ENCODE measurements at places on chromosomes 5 and 9.

- no peak for DNase-seq
These were observed 2.3 kb upstream of the SLC23A1 start for GRCh38 chr5:139385061-139386049.

GRCh38 chr5:157761690-157762621, 18.4 kb downstream of the LSM11 start:
- peak; percentile 83 for DNase-seq

DNA sequence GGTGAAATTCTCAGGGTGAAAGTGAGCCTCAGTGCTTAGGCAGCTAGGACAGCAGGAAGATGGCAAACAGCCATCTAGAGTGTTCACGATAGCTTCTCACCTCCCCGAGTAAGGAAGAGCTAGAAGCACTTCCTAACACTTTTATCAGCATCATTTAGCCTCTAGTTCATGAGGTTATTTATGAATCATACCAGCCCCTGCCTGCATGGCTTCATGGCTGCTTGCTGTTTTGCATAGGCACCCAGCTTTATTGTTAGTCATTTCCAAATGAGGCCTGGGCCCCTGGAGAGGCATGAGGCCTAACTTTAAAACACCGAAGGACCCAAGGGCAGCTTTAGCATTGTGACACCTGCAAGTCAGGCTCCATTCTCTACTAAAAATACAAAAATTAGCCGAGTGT, 134.9 kb upstream of the PANK3 start:
- peak; percentile 16 for DNase-seq

DNA sequence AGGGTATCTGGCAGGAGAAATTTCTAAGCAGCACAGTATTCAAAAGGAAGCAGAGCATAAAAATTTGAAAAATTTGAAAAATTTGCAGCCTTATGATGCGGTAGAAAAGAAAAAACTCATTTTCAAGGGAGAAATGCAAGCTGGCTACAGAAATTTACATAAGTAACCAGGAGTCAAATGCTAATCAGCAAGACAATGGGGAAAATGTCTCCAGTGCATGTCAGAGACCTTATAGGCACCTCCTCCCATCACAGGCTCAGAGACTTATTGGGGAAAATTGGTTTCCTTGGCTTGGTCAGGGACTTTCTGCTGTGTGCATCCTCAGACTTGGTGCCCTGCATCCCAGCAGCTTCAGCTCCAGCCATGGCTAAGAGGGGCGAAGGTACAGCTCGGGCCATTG, 35.8 kb downstream of the IZUMO3 start:
- DNase-seq, result no peak

DNA sequence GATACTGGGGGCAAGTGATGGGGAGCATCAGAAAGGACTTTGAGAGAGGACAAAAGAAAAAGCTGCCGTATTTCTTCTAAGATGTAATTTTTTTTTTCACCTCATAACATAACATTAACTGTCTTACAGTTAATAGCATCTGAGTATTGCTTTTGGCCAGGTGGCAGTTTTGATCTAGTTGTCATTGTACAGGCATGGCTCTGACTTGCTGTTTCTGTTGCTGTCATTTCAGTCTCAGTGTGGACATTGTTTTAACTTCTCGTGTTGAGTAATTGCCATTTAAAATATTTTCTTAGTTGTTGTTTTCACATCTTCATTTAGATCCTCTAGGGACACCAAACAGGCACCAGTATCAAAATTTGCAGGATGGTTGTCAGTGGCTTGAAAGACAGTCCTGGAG, 12.4 kb downstream of the SMAD5 start:
- no peak for DNase-seq

GRCh38 chr5:66582499-66583165, 13.6 kb upstream of the MAST4 start:
- peak; percentile 63 for DNase-seq

DNA sequence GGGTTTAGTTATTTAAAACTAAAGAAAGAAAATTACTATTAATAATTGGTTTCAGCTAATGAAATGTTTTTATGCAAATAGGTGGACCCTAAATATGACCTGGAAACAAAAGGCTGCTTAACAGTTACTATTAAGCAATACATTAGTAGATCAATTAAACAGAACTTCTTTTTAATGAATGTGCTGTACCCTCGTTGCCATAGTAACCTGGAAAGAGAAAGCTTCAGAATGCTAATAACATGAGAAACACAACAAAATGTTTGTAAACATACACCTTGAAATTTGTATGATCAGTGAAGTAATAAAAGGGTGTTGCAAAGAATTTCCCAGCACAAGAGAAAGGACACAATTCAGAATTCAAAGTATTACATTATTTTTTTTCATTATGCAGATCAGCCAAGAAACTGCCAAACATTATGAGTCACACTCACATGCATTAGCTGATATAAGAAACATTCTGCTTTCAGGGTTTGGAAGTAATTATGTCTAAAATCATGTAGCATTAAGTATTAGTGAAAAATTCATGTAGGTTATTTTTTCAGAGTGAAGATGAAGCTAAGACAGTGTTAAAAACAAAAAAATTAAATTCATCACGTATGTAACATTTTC, 348.3 kb downstream of the ISL1 start:
- peak; percentile 1 for DNase-seq

GRCh38 chr9:129962451-129962864, 80.5 kb downstream of the FNBP1 start:
- DNase-seq, result no peak

GRCh38 chr5:44332285-44332971, 56.8 kb downstream of the FGF10 start:
- peak; percentile 68 for DNase-seq

DNA sequence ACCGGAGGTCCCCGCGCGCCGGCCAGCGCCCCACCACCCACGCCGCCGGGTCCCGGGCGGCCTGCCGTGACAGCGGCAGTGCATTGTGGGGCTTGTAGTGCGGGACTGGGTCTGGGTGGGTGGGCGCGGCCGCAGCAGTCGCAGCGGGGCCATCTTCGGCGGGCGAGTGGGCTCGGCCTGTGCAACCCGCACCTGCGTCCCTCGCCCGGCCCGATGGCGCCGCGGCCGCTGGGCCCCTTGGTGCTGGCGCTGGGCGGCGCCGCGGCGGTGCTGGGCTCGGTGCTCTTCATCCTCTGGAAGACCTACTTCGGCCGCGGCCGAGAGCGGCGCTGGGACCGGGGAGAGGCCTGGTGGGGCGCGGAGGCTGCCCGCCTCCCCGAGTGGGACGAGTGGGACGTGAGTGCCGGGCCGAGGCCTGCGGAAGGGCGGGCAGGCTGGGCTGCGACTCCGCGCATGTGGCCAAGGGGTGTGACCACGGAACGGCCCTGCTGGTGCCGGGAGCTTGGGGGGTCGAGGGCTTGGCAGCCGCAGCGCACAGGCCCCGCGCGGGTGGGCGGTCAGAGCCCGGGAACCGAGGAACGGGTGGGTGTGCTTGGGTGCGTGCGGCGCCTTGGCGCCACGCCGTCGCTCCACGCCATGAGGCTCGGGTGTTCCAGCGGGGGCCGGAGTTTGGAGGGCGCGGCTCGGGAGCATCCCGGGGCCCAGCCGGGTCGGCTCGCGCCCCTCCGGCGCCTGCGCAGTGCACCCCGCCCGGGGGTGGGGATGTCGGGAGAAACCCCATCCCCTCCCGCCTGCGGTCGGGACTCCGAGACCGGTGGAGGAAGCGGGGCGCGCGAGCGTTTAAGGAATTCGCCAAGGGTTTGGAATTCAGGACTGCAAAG, at the start of gene ARL10:
TSS of gene ARL10 (plus strand) at position 137 of the 881 bp plus-strand sequence. CDS start at position 214, 77 bp downstream.
- peak; percentile 27 for DNase-seq

- DNase-seq, result no peak
These were observed 134.4 kb downstream of the MRPL36 start for GRCh38 chr5:1665231-1665630.

DNA sequence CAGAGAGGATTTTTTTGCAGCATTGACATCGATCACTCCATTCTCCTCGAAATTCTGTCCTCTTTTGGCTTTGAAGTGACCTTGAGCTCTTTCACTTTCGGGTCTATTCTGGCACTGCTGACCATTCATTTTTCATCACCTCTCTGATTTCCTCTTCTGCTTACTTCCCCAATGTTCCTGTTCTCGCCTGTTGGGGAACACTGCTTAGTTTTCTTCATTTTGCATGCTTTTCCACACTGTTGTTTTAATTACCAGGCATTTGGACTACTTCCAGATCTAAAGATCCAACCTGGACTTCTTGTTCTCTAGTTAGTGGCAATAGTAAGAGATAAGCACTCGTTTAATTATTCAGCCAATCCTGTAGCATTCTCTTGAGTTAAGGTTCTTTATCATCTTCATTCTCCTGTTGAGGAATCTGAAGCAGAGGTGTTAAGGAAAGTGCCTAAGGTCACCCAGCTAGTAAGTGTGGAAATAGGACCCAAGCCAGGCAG, 53.4 kb downstream of the MAN2A1 start:
- DNase-seq, result no peak

- no peak for DNase-seq
These were observed 78.7 kb downstream of the GAS1 start for GRCh38 chr9:86868616-86869015.

- DNase-seq, result no peak
These were observed 12.4 kb downstream of the ACSL6 start for GRCh38 chr5:131999041-131999440.

- no peak for DNase-seq
These were observed 13.0 kb downstream of the ERAP1 start for GRCh38 chr5:96794757-96795156.

- no peak for DNase-seq
These were observed 8.6 kb upstream of the PSAT1 start for GRCh38 chr9:78288214-78288892.

- DNase-seq, result no peak
These were observed 604.5 kb downstream of the GABRG2 start for GRCh38 chr5:162672061-162672460.

GRCh38 chr9:27765266-27766072, 192.2 kb upstream of the C9orf72 start:
- no peak for DNase-seq

DNA sequence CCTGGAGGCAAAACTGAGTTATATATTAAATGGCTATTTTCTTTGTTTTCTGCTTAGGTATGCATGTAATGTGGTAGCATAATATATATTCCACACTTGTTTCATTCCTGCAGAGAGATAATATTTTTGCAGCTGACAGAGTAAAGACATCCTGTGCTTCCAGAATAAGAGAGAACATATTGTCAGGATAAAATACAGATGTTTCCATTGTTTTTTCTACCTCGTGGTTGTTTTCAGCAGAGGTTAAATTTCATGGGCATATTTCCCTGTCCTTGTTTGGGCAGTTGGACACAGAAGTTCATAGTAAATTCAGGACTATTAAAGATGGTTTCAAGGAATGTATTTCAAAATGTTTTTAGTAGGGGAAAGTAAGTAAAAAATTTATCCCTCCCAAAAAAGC, 47.6 kb upstream of the MEGF10 start:
- no peak for DNase-seq

DNA sequence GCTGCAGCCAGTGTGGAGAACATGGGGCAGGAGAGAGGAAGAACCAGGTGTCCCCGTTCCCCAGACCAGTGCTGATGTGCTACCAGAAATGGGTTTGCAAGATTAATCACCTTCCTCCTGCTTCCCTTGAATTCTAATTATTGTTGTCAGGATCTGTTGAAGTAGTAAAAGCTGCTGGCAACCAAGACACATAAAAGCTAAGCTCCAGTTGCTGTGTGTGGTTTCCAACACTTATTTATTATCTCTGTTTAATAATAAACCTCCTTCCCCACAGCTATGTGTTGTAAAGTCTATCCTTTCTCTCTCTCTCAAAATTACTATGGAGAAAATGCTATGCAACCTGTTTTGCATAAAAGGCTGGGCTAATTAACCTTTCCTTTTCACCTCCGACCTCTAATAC, 2.3 kb upstream of the RETREG1 start:
- no peak for DNase-seq

DNA sequence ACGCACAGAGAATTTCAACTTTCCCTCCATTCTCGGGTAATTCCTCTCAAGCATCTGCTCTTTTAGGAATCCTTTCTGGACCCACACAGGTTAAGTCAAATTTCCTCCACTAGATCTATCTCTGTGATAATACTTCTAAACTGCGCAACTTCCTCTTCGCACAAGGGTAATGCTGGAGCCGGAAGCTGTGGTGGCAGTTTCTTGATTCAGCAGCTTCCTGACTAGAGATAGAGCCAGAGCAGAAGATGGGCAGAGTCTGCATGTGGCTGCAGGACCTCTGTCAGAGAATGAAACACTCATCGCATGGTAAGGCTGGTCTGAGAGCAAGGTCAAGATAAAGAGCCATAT, 11.1 kb upstream of the CDC42SE2 start:
- DNase-seq, result no peak

DNA sequence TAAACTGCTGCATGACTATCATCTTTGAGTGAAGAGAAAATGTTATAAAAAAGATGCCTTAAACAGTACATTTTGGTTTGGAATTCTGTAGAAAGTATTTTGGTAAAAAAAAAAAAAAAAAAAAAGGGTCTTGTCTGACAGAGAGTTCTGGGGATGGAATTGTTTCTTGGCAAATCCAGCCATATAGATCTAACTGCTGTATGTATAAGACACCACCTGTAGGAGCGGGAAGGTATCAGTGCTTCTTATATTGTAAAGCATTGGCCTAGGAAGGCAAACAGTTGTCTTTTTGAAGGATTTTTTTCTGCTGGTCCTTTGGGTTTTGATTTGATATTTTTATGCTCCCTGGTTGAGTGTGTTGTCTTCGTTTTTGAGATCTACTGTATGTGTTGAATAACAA, 2.8 kb downstream of the PURA start:
- no peak for DNase-seq

DNA sequence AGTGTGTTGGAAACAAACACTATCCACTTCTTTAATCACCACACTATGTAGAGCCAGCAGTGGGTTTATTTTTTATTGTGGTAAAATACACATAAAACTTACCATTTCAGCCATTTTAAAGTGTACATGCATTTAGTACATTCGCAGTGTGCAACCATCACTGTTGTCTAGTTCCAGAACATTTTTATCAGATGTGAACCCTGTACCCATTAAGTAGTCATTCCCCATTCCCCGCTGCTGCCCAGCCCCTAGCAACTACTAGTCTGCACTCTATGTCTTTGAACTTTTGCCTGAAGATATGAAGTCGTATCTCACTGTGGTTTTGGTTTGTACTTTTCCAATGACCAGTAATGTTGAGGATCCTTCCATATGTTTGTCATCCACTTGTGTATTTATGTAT, 30.2 kb upstream of the F2R start:
- DNase-seq, result no peak

DNA sequence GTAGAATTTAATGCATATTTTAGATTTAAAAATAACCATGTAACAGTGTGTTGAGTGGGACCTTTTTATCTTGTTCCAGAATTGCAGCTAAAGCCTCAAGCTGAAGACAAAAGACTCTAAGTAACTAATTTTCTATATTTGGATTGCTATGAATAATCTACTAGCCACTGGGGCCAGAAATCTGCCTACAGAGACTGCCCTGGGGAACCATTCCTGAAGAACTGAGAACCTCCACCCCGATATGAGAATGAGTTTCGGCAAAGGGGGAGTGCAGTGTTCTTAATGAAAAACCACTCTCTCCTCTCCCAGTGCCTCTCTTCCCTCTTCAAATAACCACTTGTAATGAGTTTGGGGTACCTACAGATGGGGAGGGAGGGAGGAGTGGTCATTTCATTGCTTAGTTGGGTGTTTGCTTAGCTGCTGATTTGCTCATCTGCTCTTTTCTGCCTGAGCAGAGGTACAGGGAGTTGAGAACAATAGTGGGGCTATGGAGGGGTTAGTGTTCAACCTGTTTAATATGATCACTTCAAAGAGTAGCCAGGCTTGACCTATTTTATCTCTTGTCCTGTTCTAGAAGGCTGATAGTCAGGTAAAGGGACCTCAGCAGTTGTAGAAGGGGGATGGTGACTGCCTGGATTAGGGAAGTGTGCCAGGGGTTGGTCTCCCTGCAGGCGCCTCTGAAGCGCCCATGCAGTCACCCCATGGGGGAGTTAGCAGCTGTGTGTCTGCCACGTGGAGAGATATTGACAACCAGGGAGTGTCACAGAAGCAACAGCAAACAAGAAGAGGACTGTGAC, 47.7 kb downstream of the ATG10 start:
- no peak for DNase-seq
